Ovary (tissue), 10 donors: ENCODE measurements at places on chromosomes 7 and 10. TPM values are rescaled to one million over a fixed set of nuclear protein-coding genes. Genes with fewer than 3 reads are reported as not detected.

DNA sequence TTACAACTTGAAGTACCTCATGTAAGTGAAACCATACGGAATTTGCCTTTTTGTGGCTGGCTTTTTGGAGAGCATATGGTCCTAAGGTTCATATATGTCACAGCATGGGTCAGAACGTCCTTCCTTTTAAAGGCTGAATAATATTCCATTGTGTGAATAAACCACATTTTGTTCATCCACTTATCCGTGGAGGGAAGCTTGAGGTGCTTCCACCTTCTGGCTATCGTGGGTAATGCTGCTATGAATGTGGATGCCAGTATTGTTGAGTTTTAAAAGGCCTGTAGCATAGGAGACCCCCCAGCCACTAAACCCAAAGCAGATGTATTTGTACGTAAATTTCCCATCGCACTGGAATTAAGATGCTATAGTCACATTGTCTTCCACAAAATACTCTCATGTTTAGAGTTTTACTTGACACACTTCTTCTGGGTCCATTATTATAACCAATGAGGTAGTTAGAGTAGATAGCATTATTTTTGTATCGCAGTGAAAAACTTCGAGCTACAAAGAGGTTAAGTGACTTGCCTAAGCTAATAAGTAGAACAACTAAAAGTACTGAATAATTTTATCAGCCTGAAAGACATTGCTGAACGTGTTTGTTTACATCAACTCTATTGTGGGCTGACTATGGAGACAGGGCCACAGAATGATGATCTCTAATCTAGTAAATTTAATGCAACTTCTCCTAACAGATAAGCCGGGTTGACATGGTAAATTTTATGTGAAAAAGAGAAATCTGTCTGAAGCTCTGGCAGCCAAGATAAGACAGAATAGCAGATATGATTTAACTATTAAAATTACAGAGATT is 183.0 kb upstream of the CTBP2 start:
- DNase-seq, result no peak

DNA sequence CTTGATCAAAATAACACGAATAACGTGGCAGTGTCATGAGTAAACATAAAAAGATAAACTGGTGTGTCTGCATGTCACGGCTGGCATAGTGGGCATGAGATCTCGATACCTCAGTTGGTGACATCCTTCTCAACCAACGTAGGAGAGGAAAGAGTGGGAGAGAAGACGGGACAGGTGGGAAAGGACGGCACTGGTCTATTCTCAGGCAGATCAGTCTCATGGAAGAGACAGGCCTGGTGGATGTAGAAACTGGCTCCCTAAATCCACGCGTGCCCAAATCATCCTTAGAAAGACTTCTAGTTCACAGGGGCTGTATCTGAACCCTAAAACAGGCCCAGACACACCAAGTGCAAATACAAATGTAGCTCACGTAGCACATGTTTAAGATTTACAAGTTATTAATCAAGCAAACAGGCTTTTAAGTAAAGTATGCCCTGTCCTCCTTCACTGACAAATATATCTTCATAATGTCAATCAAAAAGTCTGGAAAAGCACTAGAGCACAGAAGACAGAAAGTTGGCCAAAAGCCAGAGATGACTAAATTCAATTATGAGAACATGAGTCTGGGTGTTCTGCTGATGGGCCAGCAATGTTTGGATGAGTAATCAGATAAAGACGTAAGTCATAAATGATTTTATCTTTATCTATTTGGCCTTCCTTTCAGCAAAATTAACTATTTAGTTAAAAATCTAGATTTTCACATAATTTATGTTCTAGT is 56.3 kb downstream of the SFMBT2 start:
- no peak for DNase-seq

- DNase-seq, result peak; percentile 41
These were observed 1.3 kb downstream of the UBE2H start for GRCh38 chr7:129951226-129952085.

GRCh38 chr7:120475994-120476393 is 203.0 kb downstream of the KCND2 start:
- DNase-seq, result no peak

GRCh38 chr10:115092555-115093285 is 445 bp upstream of the ATRNL1 start:
- DNase-seq, result peak; percentile 60

DNA sequence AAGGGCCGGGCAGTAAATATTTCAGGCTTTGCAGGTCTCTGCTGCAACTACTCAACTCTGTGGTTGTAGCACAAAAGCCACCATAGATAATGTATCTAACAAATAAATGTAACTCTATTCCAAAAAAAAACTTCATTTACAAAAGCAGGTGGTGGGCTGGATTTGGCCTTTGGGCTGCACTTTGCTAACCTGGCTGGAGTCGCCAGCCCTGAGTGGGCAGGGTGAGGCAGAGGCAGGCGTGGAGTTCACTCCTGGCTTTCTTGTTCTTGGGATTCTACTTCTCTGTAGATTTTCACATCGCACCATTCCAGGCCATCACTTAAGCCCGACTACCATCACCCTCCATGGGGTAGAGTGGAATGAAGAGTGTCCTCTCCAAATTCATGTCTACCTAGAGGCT is 367.6 kb upstream of the MGMT start:
- DNase-seq, result no peak

DNA sequence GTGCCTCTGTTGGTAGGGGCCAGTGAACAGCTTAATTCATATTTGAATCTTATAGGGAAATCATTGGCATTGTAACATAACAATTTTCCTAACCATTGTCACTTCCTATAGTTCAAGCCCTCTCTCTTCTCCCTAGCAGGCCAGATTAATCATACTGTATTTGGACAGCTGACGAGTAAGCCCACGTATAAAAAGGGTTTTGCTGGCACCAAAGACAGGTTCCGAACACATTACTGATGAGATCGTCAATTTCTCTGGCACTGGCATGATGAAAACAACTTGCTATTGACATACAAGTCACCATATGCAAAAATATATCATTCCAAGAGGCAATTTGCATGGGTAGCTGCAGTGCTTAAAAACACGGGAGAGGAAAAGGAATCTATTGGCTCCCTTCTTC is 891.1 kb upstream of the AUTS2 start:
- DNase-seq, result no peak

Gene SPDYE9
- total RNA-seq, result 3.7 TPM

Gene LRRTM3
- 0.60 TPM for total RNA-seq

DNA sequence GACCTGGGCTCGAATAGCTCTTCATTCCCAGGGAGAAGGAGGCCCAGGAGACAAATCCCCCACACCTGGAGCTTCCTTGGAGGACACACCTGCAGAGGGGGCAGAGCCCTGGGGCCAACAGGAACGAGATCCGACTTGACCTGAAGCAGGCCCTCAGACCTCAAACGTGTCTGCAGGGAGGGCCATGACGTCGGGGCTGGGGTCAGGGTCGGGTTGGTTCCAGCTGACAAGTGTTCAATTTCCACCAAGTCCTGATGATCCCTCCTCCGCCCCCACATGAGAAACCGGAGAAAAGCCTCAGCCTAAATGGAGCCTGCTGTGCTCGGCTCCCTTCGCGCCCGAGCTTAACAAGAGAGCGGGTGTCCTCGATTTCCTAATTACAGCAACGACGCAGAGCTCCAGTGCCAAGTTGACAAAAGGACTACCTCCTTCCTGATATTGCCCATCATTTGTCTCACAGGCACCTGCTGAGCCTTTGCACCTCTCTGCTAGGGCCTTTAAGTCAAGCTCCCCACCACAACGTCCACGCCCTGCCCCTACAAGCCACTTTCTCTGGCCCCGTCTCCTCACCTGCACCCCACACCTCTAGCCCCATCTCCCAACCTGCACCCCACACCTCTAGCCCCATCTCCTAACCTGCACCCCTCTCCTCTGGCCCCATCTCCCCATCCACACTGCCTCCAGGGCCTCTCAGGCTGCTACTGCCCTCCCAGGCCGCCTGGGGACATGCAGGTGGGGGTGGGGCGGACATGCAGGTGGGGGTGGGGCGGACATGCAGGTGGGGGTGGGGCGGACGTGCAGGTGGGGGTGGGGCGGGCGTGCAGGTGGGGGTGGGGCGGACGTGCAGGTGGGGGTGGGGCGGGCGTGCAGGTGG is 519.4 kb downstream of the GLRX3 start:
- DNase-seq, result no peak

Gene CYP2C19
- total RNA-seq, result not detected

Gene DGKI
- total RNA-seq, result 0.42 TPM

- no peak for DNase-seq
These were observed 609.6 kb downstream of the PARD3 start for GRCh38 chr10:34205452-34205851.

Gene SLC29A4
- 9.9 TPM for total RNA-seq

DNA sequence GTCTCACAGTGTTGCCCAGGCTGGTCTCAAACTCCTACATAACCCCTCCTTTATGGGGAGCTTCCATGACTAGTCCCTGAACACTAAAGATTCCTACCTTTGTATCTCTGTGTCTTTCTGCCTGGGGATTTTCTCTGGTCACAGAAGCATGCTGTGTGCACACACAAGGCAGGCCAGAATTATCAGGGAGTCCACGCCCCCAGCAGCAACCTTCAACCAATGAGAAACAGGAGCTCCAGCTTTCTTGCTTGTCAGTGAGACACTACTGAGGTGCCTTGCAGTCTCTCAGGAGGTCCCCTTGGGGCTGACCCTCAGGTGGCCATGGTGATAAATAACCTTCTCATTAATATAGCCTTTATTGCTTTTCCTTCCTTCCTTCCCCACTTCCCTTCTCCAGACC is 45.1 kb upstream of the AUTS2 start:
- no peak for DNase-seq

Gene STOX1
- 2.6 TPM for total RNA-seq

Gene GPER1
- total RNA-seq, result 7.5 TPM

DNA sequence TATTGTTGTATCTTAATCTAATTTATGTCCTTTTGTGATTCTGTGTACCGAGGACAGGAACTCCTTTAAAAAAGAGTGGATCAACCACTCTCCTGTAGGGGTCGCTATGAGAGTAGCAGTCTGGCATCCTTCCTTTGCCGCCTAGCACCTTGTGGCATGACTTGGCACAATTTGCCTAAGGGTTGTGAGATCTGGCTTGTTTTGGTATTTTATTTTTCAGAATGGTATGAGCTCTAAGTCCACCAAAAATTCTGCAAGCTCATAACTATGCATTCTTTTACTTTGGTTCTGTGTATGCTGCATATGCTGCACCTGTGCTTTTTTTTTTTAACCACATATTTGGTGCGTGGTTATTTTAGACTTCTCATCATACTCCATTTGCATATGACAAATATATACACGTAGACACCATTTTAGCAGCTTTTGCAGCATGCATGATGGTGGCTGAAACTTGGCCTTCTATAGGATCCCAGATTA is 112.8 kb downstream of the CDK14 start:
- no peak for DNase-seq

GRCh38 chr7:156179872-156180390 is 367.7 kb upstream of the SHH start:
- DNase-seq, result no peak

GRCh38 chr10:116688241-116688711 is 54.1 kb downstream of the HSPA12A start:
- DNase-seq, result no peak

GRCh38 chr7:138049505-138050116 is 26.6 kb upstream of the AKR1D1 start:
- no peak for DNase-seq

GRCh38 chr7:109246330-109247077 is 676.8 kb downstream of the DNAJB9 start:
- DNase-seq, result no peak

Gene CADPS2
- 16.8 TPM for total RNA-seq

GRCh38 chr7:79308192-79308591 is 145.3 kb downstream of the MAGI2 start:
- no peak for DNase-seq

Gene PHKG1
- total RNA-seq, result 1.1 TPM

- no peak for DNase-seq
These were observed 126.8 kb downstream of the RSU1 start for GRCh38 chr10:16690417-16690816.

- no peak for DNase-seq
These were observed 72.1 kb upstream of the CDK1 start for GRCh38 chr10:60706146-60706545.

- DNase-seq, result no peak
These were observed 194.9 kb downstream of the REEP3 start for GRCh38 chr10:63716016-63716580.

Gene GPC2
- total RNA-seq, result 2.1 TPM

- DNase-seq, result no peak
These were observed 987.9 kb downstream of the KCNMA1 start for GRCh38 chr10:76649723-76650127.

- no peak for DNase-seq
These were observed 28.8 kb downstream of the PAX2 start for GRCh38 chr10:100774223-100774622.

Gene CLCN1
- not detected for total RNA-seq

GRCh38 chr10:5774987-5775620 is 38.1 kb downstream of the GDI2 start:
- DNase-seq, result no peak

Gene ETV1
- 2.3 TPM for total RNA-seq

DNA sequence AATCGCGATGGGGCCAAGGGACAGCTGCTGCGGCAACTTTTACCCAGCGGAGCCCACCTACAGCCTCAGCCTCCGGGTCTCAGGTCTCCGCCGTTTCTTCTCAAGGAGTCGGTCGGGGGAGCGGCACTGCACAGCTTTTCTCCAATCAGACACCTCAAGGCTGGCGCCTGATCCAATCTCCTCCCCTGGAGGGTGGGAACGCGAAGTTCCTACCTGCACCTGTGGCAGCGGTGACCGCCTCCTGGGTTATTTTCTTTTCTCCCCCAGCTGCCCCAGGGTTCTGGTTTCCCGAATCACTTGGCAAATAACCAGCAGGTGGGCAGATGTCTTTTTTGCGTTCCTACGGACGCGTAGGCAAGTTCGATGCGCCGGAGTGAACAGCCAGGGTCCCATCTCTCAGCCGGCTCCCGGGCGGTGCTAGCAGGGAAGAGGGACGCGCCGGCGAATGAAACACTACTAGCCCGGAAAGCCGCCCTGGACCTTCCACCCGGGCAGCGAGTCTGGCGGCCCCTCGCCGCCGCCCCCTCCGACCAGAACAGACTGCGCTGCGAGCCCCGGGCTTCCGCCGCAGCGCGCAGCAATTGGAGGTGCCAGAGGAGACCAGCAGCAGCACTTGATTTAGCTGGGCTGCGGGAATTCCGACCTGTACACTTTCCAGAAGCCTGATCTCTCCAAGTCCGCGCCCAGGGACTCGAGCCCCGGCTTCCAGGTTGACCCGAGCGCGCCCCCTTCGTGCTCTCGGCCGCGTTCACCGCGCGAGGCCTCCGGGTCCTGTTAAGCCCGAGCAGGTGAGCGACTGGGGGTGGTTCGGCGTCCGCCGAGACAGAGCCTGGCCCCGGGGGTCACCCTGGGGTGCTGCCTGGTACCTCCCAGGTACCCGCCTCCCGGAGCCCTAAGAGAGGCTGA is at the start of gene PRR15:
PRR15 (plus strand) TSS at position 246 of the 906 bp plus-strand sequence. CDS start 2,495 bp downstream, outside the sequence.
- DNase-seq, result peak; percentile 51

Gene SH2D4B
- total RNA-seq, result 0.10 TPM

- DNase-seq, result no peak
These were observed 194.2 kb upstream of the SVIL start for GRCh38 chr10:29828956-29829355.

GRCh38 chr7:91519241-91520158 is 255.3 kb downstream of the FZD1 start:
- no peak for DNase-seq
